ENCODE measurements at places on chromosomes 5 and 9.

DNA sequence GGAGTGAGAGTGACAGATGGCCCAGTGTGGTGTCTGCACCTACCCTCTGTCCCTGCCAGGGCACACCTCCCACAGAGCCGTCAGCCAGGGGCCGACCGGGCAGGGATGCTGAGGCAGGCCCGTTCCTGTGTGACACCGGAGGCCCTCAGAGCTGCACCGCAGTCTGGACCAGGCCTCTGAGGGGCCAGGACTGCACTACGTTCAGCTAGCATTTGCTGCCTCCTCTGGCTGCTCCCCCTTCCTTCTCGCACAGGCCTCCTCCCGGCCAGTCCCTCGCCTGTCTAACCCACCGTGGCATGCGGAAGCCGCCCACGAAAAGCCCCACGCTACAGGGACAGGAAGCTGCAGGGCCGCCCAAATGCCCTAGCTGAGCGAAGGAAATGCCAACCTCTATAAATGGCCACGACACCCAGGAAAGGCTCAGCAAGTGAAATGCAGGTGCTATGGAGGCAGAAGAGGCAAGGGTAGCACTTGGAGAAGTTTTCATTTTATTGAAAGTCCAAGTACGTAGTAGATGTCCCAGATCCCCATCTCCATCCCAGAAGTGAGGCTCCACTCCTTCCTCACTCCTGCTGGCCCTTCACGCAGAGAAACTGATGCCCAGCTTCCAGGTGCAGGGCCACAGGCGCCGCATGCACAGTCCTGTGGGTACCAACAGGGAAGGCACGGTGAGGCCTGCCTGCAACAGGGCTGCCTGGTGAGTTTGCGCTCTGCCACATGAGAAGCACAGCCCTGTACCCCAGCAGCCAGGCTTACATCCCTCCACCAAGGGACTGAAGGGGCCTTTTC, 38.7 kb downstream of the MAPK9 start:
- no peak for DNase-seq

DNA sequence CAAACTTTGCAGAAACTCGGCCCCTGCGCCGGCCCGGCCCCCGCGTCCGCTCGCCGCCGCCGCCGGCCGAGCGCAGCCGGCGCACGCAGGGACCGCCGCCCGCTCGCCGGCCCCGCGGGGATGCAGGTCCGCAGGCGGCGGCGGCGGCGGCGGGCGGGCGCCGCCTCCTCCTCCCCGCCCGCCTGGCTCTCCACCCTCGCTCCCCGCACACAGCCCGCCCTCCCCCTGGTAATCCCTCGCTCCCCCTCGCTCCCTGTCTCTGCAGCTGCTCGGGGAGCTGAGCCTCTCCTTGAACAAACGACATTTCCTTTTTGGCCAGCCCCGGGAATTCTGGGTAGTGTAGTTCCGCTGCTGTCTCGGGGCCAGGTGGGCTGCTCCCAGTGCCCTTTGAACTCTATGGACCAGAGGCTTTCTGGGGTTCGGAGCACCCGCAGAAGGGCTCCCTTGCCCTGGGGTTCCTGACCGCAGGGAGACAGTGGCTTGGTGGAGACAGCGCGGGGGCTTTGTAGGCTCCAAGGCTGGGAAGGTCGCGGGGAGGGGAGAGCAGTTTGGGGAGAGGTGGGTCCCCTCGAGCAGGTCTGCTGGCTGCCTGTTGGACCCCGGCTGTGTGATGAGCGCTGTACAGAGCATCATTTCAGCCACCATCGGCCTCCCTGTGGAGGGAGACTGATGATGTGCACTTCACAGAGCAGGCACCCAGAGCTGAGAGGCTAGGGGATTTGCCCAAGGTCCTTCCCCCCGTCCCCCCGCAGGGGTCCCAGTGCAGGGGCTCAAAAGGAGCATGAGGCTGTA, 1.8 kb upstream of the FAM78A start:
- peak; percentile 60 for DNase-seq

- no peak for DNase-seq
Measured at GRCh38 chr9:35060548-35061207, 11.7 kb downstream of the VCP start.

DNA sequence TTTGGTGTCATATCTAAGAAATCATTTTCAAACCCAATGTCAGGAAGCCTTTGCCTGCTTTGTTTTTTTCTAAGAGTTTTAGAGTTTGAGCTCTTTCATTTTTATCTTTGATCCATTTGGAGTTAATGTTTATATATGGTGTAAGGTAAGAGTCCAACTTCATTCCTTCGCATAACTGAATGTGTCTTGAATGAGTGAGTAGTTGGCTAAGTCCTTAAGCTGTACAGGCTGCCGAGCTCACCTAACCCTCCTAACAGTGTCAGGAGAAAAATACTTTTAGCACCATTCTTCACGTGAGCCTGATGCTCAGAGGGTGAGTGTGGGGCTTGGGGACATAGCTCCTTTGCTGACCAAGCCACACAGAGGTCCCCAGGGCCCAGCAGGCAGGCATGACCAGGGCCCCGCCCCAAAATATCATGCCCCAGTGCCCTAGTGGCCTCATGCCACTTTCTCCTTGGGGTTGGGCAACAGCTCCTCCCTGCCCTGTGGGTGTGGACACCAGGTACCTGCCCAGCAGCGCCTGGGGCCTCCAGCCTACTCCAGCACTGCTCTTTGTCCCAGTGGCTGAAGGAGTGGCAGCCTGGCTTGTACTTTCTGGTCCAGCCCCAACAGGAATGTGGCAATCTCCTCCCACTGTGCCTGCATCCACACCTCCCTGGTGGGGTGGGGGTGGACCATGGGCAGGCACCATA, 17.2 kb downstream of the PPARGC1B start:
- DNase-seq = no peak

- DNase-seq = no peak
Measured at GRCh38 chr9:109907400-109907799, 127.4 kb downstream of the PALM2AKAP2 start.

- DNase-seq = no peak
Measured at GRCh38 chr9:7273575-7273974, 515.8 kb downstream of the KDM4C start.

- DNase-seq = no peak
Measured at GRCh38 chr9:125659201-125659840, 47.7 kb downstream of the MAPKAP1 start.

DNA sequence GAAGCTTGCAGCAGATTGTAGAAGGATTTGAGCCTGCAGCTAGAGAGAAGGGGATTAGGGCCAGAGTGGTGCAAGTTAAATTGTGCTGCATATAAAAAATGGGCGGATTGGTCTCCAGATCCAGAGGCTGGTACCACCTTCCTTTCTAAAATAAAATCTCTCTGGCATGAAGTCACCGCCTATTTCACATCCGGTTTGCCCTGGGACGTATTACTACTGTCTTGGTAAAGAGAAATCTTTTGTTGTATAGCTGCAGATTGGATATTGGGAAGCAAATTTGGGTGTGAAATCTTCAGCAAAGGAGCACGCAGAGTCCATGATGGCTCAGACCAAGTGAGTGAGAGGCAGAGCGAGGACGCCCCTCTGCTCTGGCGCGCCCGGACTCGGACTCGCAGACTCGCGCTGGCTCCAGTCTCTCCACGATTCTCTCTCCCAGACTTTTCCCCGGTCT, at the start of gene GABRA1:
Gene GABRA1, plus strand, starts transcription at position 180 of the 451 bp plus-strand sequence. CDS start 2,691 bp downstream, outside the sequence.
- DNase-seq = no peak

- no peak for DNase-seq
Measured at GRCh38 chr9:97556721-97557605, 55.5 kb downstream of the TMOD1 start.

- DNase-seq = no peak
Measured at GRCh38 chr5:125835293-125836172, 587.7 kb upstream of the GRAMD2B start.

All from T-helper 9 cell (primary cell).